ENCODE measurements at places on chromosomes 11 and 22.

DNA sequence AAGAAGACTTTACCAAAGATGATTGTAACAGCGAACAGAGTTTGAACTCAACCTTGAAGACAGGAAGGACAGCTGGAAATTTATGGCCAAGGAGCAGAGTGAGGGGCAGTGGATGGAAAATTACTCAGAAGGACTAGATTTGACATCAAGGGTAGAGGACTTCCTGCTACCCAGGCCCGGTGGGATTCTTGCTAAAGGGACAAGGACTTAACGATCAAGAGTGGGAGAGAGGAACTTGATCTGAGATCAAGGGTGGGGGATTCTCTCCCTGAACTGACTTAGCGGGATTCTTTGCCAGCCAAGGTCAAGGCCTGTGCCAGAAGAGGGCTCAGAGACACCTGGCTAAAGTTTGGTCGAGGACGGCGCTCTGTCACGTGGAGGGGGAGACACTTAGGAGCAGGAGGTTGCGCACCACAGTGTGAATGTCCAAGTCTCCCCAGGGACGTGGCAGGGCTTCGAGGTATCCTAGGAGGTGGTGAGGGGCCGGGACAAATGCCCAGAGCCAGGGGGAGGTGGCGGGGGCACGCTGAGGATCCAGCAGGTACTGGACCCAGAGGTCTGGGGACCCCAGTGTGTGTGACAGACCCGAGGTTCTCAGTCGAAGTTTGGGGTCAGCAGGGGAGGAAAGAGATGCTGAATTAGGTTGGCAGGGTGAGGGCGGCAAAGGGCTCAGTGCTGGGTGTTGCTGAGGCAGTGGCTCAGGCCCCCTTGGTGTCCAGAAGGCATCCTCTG is 46.1 kb upstream of the SHISAL1 start:
- DNase-seq: no peak

- DNase-seq: no peak
These were observed 12.4 kb downstream of the FGF19 start for GRCh38 chr11:69691463-69691862.

DNA sequence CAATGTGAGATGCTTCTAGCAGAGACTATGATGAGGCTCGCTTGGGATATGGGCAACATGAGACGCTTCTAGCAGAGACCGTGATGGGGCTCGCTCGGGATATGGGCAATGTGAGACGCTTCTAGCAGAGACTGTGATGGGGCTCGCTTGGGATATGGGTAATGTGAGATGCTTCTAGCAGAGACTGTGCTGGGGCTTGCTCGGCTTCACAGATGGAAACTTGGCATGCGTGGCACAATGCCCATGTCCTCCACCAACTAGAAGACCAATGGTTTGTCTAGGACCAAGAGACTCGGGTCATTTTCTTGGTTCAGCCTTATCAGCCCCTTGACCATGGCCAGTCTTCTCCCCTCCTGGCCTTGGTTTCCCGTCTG is 7.1 kb downstream of the MYEOV start:
- DNase-seq: no peak

- no peak for DNase-seq
These were observed 54.2 kb upstream of the TTLL12 start for GRCh38 chr22:43241138-43241597.

GRCh38 chr11:70335511-70335910 is 62.8 kb upstream of the CTTN start:
- no peak for DNase-seq

DNA sequence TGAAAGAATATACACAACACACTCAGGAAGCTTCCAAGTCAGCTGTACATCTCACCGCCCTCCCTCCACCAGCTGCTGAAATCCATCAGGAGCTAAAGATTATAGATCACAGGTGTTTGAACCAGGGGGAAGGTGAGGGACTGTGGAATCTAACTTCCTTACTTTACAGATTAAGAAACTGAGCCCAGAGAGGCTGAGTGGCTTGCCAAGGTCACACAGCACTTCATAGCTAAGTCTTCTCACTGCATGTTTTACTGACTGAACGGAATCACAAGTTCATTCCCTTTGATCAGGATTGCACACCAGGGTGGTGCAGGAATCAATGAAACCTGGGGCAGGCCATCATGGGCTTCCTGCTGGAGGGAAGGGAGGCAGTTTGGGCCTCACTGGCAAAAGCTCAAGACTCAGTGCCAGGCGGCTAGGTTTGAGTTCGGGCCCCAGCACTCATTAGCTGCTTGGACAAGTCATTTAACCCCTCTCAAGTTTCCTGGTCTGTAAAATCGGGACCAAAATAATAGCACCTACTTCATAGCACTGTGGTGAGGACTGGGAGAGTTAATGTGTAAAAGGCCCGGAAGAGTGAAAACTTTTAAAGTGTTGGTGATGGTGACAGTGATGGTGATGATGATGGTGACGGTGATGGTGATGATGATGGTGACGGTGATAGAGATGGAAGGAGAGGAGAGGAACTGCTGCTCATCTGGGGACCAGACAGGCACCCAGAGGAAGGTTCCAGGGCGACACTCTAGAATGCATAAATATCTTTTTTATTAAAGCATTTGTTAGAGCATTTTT is 8.2 kb downstream of the CD5 start:
- no peak for DNase-seq

All from inflammatory macrophage treated with lipopolysaccharide for 1 hour (primary cell).